ENCODE measurements at places on chromosomes 1 and 21. TPM values are rescaled to one million over a fixed set of nuclear protein-coding genes. Genes with fewer than 3 reads are reported as not detected.

MFAP2 gene
- 70.2 TPM for total RNA-seq

PDPN gene
- total RNA-seq: 28.7 TPM

PRAMEF17 gene
- total RNA-seq: not detected

UROD gene
- total RNA-seq: 136 TPM

EFNA1 gene
- total RNA-seq: not detected

MED8 gene
- 79.5 TPM for total RNA-seq

XKR8 gene
- total RNA-seq: 6.8 TPM

PROX1 gene
- total RNA-seq: under 0.01 TPM

DYRK3 gene
- 46.2 TPM for total RNA-seq

All from fibroblast of villous mesenchyme (primary cell).